H4 (cell line): ENCODE measurements at places on chromosomes 6 and 20. TPM values are rescaled to one million over a fixed set of nuclear protein-coding genes. Genes with fewer than 3 reads are reported as not detected.

Gene LRP11
- total RNA-seq = 36.8 and 37.0 TPM in 2 replicates

Gene KHDC1
- 5.2 and 5.5 TPM in 2 replicates for total RNA-seq

Gene SASH1
- 4.5 and 6.7 TPM in 2 replicates for total RNA-seq

Gene ROMO1
- total RNA-seq = 392 and 407 TPM in 2 replicates

Gene DST
- 69.5 and 75.5 TPM in 2 replicates for total RNA-seq

Gene TRAPPC3L
- total RNA-seq = 0.17 TPM in 1 of 2 replicates, not detected in the other

Gene FNDC1
- total RNA-seq = 0.04 and 0.31 TPM in 2 replicates

Gene METTL24
- total RNA-seq = 0.25 TPM in 1 of 2 replicates, not detected in the other

Gene ADGRF1
- total RNA-seq = 0.17 TPM in 1 of 2 replicates, not detected in the other

Gene TPD52L1
- total RNA-seq = 3.4 and 4.5 TPM in 2 replicates

Gene LY6G6C
- total RNA-seq = not detected in 2 replicates

Gene BPIFB1
- 0.56 and 0.76 TPM in 2 replicates for total RNA-seq

Gene ZC2HC1B
- not detected in 2 replicates for total RNA-seq

Gene ASIP
- total RNA-seq = not detected in 2 replicates

Gene FOXA2
- total RNA-seq = 0.80 and 1.6 TPM in 2 replicates

Gene PSORS1C2
- total RNA-seq = not detected in 2 replicates

Gene RNF182
- total RNA-seq = 3.5 and 7.2 TPM in 2 replicates

Gene TGM2
- total RNA-seq = 7.0 and 7.1 TPM in 2 replicates

Gene ERVFRD-1
- not detected in 2 replicates for total RNA-seq

Gene GRIK2
- total RNA-seq = 1.4 and 2.9 TPM in 2 replicates

Gene MUC22
- total RNA-seq = not detected in 2 replicates

Gene C20orf141
- total RNA-seq = not detected in 2 replicates

Gene CDSN
- total RNA-seq = not detected in 2 replicates

Gene ISM1
- total RNA-seq = 0.35 and 0.47 TPM in 2 replicates

Gene PGBD1
- 6.3 and 6.7 TPM in 2 replicates for total RNA-seq

Gene NR2E1
- 0.39 and 0.51 TPM in 2 replicates for total RNA-seq

Gene KCNB1
- total RNA-seq = 0.02 TPM in 1 of 2 replicates, not detected in the other

Gene HTR1B
- total RNA-seq = not detected in 2 replicates

Gene SIRPB2
- total RNA-seq = not detected in 2 replicates

Gene CPNE5
- not detected in 2 replicates for total RNA-seq

Gene NNAT
- total RNA-seq = not detected in 2 replicates

Gene FAM50B
- 3.2 and 8.4 TPM in 2 replicates for total RNA-seq

Gene PCIF1
- total RNA-seq = 5.2 and 7.7 TPM in 2 replicates

Gene DLL1
- total RNA-seq = 0.54 and 2.2 TPM in 2 replicates

Gene C6orf15
- total RNA-seq = not detected in 2 replicates

Gene MRPS26
- total RNA-seq = 78.0 and 80.0 TPM in 2 replicates

Gene OPRL1
- 0.23 and 0.97 TPM in 2 replicates for total RNA-seq

Gene GLP1R
- total RNA-seq = not detected in 2 replicates

Gene CNBD2
- total RNA-seq = 5.2 TPM in 1 of 2 replicates, not detected in the other

Gene SLC17A1
- total RNA-seq = not detected in 2 replicates

Gene COL11A2
- total RNA-seq = 0.10 and 0.39 TPM in 2 replicates

Gene RSPO3
- 0.10 TPM in 1 of 2 replicates, not detected in the other for total RNA-seq

Gene PTK7
- 46.0 and 57.7 TPM in 2 replicates for total RNA-seq

Gene RAB44
- not detected in 2 replicates for total RNA-seq

Gene FERMT1
- 0.56 and 1.6 TPM in 2 replicates for total RNA-seq

Gene CCN2
- total RNA-seq = 12.4 and 16.4 TPM in 2 replicates

Gene ADGRB3
- 0.79 and 1.1 TPM in 2 replicates for total RNA-seq

Gene SEL1L2
- total RNA-seq = not detected in 2 replicates

Gene PRR18
- not detected in 2 replicates for total RNA-seq

Gene TPBG
- total RNA-seq = 15.9 and 20.3 TPM in 2 replicates
